ENCODE measurements at places on chromosomes 11 and 22.

DNA sequence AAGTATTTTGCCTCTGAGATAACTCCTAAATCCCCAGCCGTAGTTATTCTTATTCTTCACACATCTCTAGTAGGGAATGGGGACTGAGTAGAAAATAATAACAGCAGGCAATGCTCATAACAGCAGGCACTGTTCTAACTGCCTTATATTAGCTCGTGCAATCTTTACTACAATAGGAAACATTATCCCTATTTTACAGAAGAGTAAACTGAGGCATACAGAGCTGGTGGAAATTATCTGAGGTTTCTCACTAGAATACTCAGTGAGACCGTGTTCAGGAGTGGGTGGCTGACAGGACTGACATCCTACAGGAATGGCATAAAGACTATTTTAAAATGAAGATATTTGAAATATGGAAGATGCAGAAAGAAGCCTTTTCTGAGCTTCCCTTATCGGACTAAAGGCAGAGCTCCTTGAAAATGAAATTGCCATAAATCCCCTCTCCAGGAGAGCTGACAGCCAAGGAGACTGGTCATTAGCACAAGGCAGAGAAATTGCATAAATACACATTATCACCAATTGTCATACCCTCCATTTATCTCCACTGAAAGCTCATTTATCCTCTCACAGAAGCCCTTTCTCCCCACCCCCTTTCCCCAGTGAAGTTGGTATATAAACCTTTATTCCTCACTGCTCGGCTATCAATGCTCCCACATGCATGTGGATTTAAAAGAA is 93.9 kb downstream of the RASSF10 start:
- DNase-seq = no peak

GRCh38 chr11:35066783-35067423 is 72.1 kb upstream of the CD44 start:
- peak; percentile 17 for DNase-seq

DNA sequence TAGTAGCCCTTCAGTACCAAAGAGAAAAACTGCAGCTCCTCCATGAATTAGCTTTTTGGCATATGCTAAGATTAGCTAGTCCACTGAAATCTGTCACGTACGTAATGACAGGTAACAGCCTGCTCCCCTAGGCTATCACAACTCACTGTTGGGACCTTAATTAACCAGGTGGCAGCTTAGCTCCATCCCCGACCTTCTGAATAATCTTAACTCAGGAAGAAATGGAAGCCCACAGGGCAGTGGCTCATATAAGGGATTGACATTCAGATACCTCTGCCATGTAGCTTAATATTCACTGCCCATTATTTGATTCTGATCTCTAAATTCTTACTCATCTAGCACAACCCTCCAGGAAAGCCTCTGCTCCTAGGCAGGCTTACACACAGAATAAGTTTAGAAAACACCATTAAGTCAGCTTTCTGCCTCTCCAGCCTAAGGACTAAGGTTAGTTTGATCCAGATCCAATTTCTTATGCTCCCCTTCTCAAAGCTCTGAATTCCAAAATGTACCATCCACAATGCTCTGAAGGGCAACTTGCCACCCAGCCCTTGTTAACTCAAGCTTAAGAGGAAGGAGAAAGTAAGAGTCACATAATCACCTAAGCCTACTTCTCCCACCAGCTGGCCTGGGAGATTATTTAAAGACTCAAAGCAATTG is 5.0 kb downstream of the HSPA8 start:
- DNase-seq = no peak

DNA sequence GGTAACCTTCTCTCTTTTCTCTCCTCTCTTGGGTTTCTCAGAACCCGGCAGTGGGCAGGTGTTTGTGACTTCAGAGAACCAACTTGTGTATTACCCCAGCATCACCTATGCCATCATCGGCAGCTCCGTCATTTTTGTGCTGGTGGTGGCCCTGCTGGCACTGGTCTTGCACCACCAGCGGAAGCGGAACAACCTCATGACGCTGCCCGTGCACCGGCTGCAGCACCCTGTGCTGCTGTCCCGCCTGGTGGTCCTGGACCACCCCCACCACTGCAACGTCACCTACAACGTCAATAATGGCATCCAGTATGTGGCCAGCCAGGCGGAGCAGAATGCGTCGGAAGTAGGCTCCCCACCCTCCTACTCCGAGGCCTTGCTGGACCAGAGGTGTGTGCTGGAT is 62.2 kb downstream of the COMMD9 start:
- no peak for DNase-seq

DNA sequence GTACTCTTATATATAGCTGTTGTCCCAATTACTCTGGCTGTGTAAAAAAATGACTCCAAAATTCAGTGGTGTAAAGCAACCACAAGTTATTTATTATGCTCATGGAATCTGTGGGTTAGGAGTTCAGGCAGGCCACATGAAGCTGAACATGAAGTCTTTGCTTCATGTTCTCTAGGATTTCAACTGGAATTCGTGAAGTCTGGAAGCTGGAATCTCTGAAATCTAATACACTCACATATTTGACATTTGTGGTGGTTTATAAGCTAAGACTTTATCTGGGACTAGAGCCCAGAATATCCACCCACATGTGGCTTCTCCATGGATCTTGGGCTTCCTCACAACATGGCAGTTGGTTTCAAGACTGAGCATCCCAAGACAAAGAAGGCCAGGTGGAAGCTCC is 430.6 kb downstream of the MIAT start:
- DNase-seq = no peak

DNA sequence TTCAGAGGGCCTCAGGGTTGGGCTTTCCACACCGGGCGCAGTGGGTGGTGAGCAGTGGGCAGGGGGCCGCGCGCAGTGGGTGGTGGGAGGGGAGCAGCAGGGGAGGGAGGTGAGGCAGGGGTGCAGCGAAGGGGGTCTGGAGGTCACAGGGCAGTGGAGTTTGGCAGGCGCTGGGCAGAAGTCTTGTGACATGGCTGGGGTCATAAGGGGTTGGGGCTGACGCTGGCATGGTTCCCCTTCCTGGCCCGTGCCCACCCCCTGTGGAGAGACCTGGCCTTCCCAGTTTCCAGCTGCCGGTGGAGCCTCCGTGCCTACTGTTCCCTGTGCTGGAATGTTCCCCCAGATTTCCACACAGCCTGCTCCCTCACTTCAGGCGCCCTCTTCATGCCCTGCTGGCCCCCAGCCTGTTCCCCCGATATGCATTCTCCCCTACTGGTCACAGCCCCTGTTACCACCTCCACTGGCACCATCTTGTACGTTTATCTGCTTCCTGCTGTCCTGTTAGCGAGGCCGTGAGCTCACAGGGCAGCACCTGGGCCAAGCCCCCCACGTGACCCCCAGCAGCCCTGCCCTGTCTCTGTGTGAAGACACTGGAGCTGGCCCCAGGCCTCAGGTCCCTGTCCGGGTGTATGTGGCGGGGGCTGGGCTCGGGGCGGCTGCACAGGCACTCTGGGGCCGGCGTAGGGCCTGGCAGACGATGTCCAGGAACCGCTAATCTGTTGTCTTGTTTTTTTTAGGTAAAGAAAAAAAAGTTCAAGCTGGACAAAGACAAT is 111.6 kb downstream of the KCNQ1OT1 start:
- no peak for DNase-seq

DNA sequence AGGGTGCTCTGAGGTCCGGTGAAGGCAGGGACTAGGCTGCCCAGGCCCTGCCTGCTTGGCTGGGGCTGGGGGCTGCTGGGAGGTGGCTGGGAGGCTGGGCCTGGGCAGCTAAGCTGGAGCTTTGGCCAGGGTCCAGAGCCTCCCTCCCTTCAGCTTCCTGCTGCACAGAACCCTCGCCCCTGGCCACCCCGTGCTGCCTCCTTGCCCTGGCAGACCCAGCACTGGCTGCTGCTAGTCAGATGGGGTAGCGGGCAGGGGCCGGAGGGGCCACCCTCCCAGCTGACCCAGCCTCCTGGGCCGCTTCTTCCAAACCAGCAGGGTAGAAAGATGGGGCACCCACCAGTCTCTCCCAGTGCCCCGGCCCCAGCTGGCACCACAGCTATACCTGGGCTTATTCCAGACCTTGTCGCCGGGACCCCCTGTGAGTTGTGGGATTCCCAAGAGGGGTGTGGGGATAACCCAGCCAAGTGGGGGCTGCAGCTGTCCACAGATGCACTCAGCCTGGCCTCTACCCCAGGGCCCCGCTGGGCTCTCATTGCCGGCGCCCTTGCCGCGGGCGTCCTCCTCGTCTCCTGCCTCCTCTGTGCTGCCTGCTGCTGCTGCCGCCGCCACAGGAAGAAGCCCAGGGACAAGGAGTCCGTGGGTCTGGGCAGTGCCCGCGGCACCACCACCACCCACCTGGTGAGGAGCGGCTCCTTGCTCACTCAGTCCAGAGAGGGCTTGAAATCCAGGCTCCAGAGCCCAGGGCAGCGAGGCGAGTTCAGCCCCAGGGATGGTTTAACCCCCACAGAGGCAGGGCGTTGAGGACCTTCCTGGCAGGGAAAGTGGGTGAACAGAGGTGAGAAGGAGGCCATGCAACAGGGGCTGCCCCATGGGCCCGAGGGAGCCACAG is at the start of gene SYT8:
Gene SYT8 (plus strand): TSS at position 212 of the 892 bp plus-strand sequence. CDS start 116 bp downstream, at position 328.
- DNase-seq = no peak

DNA sequence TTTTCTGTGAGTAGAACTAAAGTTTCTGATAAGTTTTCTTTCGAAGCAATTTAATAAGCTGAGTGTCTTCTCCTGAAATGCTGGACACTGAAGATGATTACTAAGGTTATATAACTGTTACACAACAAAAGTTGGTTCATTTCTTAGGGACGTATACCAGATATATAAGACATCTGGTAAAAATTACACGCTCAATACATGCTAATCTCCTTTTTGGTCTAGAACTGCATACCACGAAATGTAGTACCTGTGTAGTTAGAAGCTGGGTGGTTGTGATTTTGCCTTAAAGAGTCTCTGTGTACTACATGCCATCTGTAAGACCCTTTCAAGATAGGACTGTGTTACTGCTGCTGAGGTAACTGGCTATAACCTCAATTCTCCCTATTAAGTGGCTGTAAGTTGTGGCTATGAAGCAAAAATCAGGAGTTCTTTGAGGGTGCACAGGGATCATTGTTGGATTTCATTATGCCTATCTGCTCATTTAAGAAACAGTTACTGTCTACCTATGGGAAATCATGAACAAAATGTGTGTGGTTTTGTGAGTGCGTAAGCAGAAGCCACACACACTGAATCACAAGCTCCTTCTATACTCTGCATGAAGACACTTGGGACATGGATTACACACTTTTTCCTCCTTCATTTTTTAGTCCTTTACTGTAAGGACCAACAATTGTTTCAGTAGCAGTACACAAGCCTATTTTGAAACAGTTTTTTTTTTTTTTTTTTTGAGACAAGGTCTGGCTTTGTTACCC is 195.9 kb downstream of the SWAP70 start:
- DNase-seq = no peak

- no peak for DNase-seq
Measured at GRCh38 chr11:84833488-84834088, 793.6 kb downstream of the DLG2 start.

DNA sequence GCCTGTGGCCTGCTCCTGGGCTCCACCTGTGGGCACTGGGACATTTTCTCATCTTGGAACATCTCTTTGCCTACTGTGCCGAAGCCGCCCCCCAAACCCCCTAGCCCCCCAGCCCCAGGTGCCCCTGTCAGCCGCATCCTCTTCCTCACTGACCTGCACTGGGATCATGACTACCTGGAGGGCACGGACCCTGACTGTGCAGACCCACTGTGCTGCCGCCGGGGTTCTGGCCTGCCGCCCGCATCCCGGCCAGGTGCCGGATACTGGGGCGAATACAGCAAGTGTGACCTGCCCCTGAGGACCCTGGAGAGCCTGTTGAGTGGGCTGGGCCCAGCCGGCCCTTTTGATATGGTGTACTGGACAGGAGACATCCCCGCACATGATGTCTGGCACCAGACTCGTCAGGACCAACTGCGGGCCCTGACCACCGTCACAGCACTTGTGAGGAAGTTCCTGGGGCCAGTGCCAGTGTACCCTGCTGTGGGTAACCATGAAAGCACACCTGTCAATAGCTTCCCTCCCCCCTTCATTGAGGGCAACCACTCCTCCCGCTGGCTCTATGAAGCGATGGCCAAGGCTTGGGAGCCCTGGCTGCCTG is 1.4 kb downstream of the SMPD1 start:
- no peak for DNase-seq

GRCh38 chr11:80937842-80938241 is 1497.0 kb upstream of the TENM4 start:
- no peak for DNase-seq

DNA sequence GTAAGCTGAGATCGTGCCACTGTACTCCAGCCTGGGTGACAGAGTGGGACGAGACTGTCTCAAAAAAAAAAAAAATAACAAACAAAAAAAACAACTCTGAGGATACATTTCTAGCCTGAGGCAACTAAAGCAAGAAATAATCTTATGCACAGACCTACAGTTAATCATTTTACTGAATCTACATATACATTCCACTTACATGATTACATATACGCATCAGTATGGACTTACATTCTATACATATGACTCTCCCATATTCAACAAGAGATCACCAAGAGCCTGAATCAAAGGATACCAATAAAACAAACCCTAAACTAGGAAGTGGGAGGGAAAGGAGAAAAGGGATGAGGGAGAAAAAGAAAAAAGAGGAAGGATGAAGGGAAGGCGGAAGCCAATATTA is 1.1 kb downstream of the ALG8 start:
- DNase-seq = no peak

- no peak for DNase-seq
Measured at GRCh38 chr11:84212468-84213390, 926.6 kb upstream of the CCDC90B start.

DNA sequence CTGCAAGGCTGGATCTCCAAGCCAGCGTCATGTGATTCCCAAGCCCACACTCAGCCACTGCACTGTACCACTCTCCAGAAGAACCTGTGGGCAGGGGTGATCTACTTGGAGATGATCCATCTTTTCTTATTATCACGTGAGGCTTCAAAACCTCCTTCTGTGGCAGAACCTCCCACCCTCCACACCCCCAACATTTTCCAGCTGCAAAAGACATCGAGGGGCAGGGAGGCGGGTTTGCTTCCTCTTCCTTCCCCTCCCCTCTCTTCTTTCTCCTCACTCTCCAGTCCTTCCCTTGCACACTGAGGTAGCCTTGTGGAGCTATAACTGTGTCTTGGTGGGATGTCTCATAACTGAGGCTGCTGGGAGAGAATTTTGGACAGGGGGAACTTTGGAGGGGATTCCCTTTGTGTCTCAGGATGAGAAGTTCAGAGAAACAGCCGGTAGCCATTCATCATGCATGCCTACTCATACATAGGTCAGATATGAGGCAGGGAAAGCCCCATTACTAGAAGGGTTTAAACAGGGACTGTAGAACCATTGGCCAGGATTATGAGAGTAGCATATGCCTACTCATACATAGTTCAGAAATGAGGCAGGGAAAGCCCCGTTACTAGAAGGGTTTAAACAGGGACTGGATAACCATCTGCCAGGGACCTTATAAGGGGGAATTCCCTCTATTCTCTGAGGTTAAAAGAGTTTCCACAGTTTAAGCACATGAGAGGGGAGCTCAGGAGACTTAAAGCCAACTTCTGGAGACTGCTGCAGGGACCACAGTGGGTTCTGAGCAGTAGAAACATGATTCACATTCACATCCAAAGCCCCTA is 420.7 kb upstream of the CADM1 start:
- DNase-seq = no peak

GRCh38 chr11:875203-875602 is 32.6 kb downstream of the TSPAN4 start:
- DNase-seq = no peak

Data from activated T-helper 9 cell treated with anti-CD3 and anti-CD28 coated beads, Interleukin-2, amount 50 U/mL, for 16 hours (primary cell).